ENCODE measurements at places on chromosomes 12 and 14.

GRCh38 chr12:123149501-123150274 is 1.2 kb downstream of the PITPNM2 start:
- DNase-seq: no peak

DNA sequence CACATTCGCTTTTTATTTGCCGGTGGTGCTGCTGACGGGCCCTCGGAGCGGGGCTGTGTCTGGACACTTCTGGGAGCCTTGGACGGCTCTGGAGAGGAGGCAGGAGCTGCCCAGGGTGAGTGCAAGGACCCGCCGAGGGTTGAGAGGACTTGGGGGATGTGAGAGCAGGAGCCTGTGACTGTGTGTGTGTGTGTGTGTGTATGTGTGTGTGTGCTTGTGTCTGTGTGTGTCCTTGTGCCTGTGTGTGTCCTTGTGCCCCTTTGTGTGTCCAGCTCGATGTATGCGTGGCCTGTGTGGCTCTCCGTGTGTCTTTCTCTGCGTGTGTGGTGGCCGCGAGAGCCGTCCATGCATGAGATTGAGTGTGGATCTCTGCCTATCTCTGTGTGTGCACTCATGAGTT is 179.6 kb upstream of the MYL2 start:
- no peak for DNase-seq

DNA sequence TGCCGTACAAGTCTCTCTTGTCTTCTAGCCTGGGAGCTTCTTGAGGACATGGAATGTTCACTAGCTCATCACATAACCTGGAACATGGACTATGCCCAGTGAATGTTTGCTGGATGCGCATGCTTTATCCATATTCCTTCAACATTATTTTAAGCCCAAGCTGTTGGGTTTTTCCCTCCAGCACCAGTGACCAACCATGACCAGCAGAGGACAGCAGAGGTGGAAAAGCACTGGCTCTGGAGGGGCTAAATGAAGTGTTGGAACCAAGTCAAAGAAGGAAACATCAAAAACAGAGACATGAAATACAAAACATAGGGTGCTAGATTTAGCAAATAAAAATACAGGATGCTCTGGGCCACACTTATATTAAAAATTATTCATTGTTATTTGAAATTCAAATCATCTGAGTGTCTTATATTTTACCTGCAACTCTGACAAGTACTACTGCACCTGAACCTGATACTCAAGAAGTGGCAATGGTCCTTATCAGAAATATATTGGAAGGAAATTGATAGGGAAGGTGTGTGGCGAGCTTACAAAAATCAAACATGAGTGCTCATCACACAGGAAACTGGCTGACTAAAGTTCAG is 23.1 kb upstream of the HELB start:
- peak; percentile 44 for DNase-seq

GRCh38 chr12:71870416-71870815 is 30.9 kb downstream of the TBC1D15 start:
- DNase-seq: no peak

DNA sequence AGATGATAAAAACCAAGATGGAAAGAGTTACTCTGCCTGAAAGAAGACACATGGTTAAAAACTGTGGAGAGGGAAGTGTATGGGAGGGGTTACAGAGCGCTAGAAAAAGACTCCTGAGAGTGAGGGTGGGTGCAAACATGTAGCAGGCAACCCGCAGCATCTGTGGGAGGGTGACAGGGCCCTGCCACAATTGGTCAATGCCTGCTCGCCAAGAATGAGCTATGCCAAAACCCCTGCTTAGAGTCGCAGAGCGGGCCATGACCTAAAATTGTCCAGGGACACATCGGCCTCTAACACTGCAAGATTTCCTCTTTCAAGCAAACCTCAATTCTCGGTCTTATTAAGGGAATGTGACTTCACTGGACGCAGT is 700 bp downstream of the PRKAG1 start:
- DNase-seq: peak; percentile 73

- DNase-seq: no peak
Observed at GRCh38 chr14:106508216-106508615, 981.8 kb downstream of the TMEM121 start.

DNA sequence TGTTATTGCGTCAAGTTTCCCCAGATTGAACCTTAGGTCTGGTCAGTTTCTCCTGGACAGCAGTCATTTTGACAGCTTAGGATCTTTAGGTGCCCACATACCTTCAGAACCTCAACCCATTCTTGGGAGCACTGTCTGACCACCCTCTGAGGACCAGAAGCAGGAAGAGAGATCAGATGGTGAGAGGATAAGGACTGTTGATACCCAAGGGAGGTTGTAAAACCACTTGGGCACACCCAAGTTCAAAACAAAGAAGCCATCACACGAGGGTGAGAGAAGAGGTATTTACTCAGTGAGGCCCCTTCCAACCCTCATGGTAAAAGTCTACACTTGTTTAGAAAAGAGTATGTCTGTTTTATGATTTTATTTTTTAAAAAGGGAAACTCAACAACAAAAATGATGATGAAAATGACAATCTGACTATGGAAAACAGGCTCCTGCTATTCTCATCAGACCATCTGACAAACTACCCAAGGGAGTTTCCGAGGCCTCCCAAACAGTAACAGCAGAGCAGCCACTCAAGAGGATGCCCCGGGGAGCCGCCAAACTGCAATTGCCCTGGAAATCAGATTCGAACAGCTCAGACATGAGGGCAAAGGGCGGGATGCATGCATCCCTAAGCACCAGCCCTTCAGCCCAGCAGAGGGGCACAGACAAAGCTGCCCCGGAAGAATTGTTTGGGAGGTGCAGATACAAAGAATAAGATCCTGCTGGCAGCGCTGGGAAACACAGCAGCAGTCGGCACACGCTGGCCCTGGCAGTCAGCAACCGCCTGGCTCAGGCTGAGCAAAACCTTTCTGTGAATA is 162.6 kb upstream of the PLEKHG7 start:
- no peak for DNase-seq

GRCh38 chr14:44771496-44771895 is 190.3 kb downstream of the KLHL28 start:
- no peak for DNase-seq

DNA sequence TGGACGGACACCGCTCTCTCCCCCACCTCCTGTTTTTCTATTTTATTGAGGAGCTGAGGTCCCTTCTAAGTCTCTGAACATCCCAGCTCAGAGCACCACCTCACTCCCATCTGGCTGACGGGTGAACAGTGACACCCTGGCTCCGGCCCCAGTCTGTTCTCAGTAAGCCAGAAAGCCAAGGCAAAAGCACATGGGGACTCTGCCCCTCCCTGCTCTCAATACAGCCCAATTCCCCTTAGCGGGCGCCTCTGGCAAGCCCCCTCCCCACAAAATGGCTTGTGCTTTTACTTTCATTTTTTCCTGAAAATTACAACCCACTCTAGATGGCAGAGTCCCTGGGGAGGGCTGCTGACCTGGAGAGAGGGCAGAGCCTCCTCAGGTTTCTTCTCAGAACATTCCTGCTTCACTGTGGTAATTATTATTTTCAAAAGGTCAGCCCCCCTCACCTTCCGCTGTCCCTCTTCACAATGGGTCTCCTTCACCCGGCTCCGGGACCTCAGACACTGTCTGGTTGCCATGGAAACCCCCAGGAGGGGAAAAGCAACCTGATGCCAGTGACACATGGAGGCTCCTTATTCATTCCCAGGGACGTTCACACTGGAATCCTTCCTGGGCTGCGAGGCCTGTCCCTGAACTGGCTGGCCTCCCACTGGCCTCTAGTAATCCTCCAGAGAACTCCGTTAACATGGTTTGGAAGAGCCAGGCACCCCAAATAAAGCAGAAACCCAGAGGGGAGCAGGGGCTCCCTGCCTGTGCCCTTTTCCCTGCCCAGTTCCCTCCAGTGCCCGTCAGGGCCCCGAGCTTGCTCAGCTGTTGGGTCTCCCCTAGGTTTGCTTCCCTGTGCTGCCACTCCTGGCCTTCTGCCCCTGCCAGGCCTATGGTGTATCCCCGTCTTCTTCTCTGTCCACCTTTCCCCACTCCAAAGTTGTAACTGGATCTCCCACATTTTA is 15.9 kb downstream of the COL2A1 start:
- no peak for DNase-seq

DNA sequence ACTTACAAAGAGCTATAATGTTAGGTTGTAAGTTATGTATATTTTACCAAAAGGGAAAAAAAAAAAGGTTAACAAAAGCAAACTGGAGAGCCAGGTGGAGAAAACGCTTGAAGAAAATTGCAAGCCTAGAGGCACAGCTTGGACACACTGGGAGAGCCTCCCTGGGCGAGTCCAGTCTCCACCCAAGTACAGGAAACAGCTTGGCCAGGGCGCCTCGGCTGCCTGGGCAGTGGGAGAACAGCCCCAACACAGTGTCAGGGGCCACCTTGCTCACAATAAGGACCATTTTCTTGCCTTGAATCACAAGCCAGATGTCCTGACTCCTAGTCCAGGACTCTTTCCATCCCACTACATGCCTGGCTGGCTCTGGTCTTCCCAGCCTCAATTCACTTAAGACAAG is 33.3 kb downstream of the TTC7B start:
- DNase-seq: no peak

Data from activated CD4-positive, alpha-beta T cell treated with anti-CD3 and anti-CD28 coated beads for 48 hours (primary cell).